Endodermal cell (in vitro differentiated cells): ENCODE measurements at places on chromosomes 3 and 15. TPM values are rescaled to one million over a fixed set of nuclear protein-coding genes. Genes with fewer than 3 reads are reported as not detected.
A peak's percentile ranks its signal among the peaks of the same experiment; 100 is the strongest.

- no peak for DNase-seq
- no peak overlapping the region for H3K27ac ChIP-seq
- no peak overlapping the region for H3K4me3 ChIP-seq
- no peaks in the 10 kb centered on the region for H3K27me3 ChIP-seq
Measured at GRCh38 chr3:112956351-112956750, 18.6 kb downstream of the CD200R1 start.

DNA sequence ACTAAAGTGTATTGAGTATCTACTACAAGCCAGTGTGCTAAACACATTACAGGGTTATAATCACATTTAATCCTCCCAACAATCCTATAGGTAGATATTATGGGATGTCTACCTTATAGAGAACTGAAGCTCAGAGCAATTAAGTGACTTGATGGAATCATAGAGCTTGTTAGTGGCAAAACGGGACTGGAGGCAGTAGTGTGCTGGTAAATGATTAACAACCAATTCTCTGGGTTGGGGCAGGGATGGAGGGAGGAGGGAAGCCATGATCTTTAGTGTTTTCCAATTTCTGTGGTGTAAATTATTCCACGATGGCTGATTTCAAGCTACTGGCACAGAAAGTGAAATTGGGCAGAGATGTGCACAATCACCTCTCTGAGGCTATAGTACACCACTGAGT is 18.5 kb upstream of the CSRNP1 start:
- H3K27me3 ChIP-seq = no peaks in the 10 kb centered on the region
- no peaks in the 10 kb centered on the region for H3K36me3 ChIP-seq
- no peaks in the 10 kb centered on the region for H3K4me1 ChIP-seq
- no peak overlapping the region for H3K27ac ChIP-seq

DNA sequence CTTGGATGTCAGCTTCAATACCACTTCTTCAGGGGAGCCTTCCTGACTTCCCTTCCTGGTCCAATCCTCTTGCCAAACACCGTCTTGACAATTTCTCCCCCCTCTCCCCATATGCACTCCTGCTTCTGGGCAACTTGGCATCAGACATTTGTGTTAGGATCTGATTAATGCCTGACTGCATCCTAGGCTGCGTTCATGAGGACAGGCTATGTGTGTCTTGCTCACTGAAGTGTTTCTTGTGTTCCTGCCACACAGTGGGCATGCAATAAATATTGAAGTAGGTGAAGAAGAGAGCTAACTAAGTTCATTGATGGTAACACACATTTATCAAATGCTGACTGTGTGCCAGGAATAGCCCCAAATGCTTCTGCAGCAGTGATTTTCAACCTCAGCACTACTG is 36.4 kb upstream of the WNT5A start:
- no peaks in the 10 kb centered on the region for H3K36me3 ChIP-seq
- H3K27me3 ChIP-seq = peaks cover 12% of the 10 kb centered on the region
- no peak overlapping the region for H3K4me3 ChIP-seq
- DNase-seq = no peak

GRCh38 chr3:73652896-73653295 is 28.2 kb upstream of the PDZRN3 start:
- H3K4me3 ChIP-seq = no peak overlapping the region
- no peaks in the 10 kb centered on the region for H3K27me3 ChIP-seq
- H3K27ac ChIP-seq = no peak overlapping the region
- no peaks in the 10 kb centered on the region for H3K36me3 ChIP-seq
- no peak for DNase-seq
- no peaks in the 10 kb centered on the region for H3K4me1 ChIP-seq

DNA sequence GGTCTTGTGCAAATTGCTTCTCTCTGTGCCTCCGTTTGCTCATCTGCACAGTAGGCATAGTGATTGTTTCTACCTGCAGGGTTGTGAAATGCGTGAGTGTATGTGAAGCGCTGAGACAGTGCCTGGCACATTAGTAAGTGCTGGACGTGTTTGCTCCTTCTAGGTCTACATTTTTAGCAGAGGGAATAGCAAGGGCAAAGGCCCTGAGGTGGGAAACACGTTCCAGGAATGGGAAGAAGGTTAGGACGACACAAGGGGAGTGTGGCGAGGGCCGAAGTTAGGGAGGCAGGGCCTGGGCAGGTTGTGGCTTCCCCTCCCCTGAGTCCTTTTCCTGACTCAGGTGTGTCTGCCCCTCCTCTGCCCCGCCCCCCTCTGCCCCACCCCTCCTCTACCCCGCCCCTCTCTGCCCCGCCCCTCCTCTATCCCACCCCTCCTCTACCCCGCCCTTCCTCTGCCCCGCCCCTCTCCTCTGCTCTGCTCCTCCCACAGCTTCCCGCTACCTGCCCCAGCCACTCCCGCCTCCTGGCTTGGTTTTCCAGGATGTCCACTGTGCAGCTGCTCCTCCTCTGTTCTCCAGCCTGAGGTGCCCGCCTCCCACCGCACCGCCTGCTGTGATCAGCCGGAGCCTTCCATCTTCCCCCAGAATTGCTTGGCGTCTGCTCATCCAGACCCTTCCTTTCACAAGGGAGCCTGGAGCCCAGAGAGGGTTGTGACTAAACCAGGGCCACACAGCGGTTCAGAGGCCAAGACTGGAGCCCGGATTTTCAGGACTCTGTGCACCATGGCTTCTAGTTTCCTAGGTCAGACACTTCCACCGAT is 31.1 kb upstream of the SMAD6 start:
- no peaks in the 10 kb centered on the region for H3K27me3 ChIP-seq
- no peak overlapping the region for H3K27ac ChIP-seq
- peaks cover 9% of the 10 kb centered on the region for H3K4me1 ChIP-seq
- no peak overlapping the region for H3K4me3 ChIP-seq

GRCh38 chr3:105806359-105806758 is 62.5 kb downstream of the CBLB start:
- peaks cover 4% of the 10 kb centered on the region for H3K4me1 ChIP-seq
- no peaks in the 10 kb centered on the region for H3K36me3 ChIP-seq
- H3K4me3 ChIP-seq = no peak overlapping the region
- H3K27me3 ChIP-seq = no peaks in the 10 kb centered on the region
- no peak for DNase-seq

- peak overlapping the region; percentile 48 for H3K4me3 ChIP-seq
- no peaks in the 10 kb centered on the region for H3K27me3 ChIP-seq
- peaks cover 16% of the 10 kb centered on the region for H3K4me1 ChIP-seq
- no peak for DNase-seq
Measured at GRCh38 chr15:58331560-58331912, 100.3 kb upstream of the LIPC start.

DNA sequence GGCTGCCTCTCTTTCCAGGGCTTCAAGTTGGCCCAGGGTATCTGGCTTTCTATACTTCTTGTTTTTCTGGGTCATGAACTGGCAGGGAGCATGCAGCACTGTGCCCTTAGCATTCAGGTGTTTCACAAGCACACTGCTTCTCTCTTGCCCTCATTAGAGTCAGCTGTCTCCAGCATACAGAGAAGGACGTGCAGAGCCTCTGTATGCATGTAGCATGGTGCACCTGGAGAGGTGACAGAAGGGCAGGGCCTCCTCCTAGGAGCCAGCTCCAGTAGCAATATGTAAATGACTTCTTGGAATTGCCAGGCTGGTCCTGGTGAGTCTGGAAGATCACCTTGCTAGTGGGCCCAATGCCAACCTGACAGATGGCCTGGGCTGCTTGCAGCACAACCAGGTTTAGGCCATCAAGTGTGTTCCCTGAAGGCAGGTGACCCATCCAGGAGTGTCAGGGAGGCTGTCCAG is 44.8 kb upstream of the ATP2C1 start:
- no peaks in the 10 kb centered on the region for H3K27me3 ChIP-seq
- H3K27ac ChIP-seq = no peak overlapping the region
- H3K36me3 ChIP-seq = no peaks in the 10 kb centered on the region

DNA sequence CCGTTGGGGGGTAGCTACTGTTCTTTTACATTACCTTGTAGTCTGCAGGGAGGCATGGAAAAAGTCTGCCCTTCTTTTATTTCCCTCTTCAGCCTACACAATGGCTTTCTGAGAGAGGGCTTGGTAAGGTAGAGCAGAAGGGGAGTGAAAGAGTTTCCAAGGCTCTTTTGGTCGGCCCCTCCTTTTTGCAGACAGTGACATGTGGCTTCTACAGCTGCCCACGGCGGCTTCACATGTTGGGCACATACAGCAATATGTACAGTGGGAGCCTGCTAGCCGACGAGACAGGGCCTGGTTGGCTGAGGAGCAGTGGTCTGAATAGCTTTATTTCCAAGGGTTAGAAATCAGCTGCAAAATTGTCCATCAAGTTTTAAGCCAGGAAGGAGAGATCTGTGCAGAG is 4.0 kb downstream of the INAFM2 start:
- H3K36me3 ChIP-seq = no peaks in the 10 kb centered on the region
- H3K27me3 ChIP-seq = peaks cover 41% of the 10 kb centered on the region
- H3K27ac ChIP-seq = peak overlapping the region; percentile 61
- H3K4me1 ChIP-seq = no peaks in the 10 kb centered on the region

- H3K27ac ChIP-seq = peak overlapping the region; percentile 65
- H3K27me3 ChIP-seq = no peaks in the 10 kb centered on the region
- peaks cover 8% of the 10 kb centered on the region for H3K4me1 ChIP-seq
Measured at GRCh38 chr3:73143401-73143800, 81.9 kb downstream of the EBLN2 start.

GRCh38 chr3:97871801-97872524 is 50.2 kb downstream of the CRYBG3 start:
- no peaks in the 10 kb centered on the region for H3K4me1 ChIP-seq
- no peaks in the 10 kb centered on the region for H3K27me3 ChIP-seq
- DNase-seq = no peak
- H3K36me3 ChIP-seq = no peaks in the 10 kb centered on the region

- H3K36me3 ChIP-seq = no peaks in the 10 kb centered on the region
- H3K4me1 ChIP-seq = no peaks in the 10 kb centered on the region
- no peak overlapping the region for H3K27ac ChIP-seq
- H3K27me3 ChIP-seq = no peaks in the 10 kb centered on the region
- no peak overlapping the region for H3K4me3 ChIP-seq
Measured at GRCh38 chr3:175411405-175411804, 552.3 kb downstream of the NAALADL2 start.

GRCh38 chr15:87816016-87816415 is 440.5 kb downstream of the NTRK3 start:
- no peak overlapping the region for H3K4me3 ChIP-seq
- H3K27ac ChIP-seq = no peak overlapping the region
- no peaks in the 10 kb centered on the region for H3K4me1 ChIP-seq
- H3K27me3 ChIP-seq = peaks cover 66% of the 10 kb centered on the region

DNA sequence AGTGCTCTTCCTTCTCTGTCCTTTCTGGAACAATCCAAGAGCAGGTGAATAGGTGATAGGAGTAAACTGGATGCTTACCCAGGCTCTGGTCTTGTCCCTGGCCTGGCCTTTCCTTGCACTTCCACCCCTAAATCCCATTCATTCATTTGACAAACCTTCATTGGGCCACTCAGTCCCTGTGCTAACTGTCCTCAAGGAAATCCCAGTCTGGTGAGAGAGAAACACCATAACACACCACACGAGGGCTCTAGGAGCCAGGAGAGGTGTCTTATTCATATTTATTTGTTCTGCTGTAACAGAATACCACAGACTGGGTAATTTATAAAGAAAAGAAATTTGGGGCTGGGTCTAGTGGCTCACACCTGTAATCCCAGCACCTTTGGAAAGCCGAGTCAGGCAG is 22.8 kb downstream of the EFCC1 start:
- no peak overlapping the region for H3K27ac ChIP-seq
- H3K27me3 ChIP-seq = peaks cover 24% of the 10 kb centered on the region
- H3K4me3 ChIP-seq = no peak overlapping the region
- peak; percentile 30 for DNase-seq

GRCh38 chr3:178568155-178568731 is 32.0 kb downstream of the KCNMB2 start:
- H3K27me3 ChIP-seq = no peaks in the 10 kb centered on the region
- H3K4me3 ChIP-seq = no peak overlapping the region
- no peaks in the 10 kb centered on the region for H3K36me3 ChIP-seq
- no peak overlapping the region for H3K27ac ChIP-seq

DNA sequence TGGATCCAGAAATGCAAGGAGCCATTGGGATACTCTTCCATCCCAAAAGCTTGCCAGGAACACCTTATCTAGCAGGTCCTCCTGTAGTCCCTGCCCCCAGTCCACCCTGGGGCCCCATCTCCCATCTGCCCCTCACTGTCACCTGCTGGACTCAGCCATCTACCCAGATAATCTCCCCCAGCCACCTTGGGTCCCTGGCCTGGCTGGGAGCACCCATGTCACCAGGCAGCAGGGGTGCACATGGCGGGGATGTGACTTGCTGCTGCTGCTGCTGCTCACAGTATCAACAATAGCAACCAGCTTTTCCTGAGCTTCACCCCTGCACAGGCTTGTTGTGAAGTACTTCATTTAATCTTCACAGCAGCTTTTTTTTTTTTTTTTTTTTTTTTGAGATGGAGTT is 12.6 kb downstream of the PTH1R start:
- H3K4me1 ChIP-seq = peaks cover 5% of the 10 kb centered on the region
- H3K4me3 ChIP-seq = no peak overlapping the region
- H3K36me3 ChIP-seq = no peaks in the 10 kb centered on the region
- H3K27ac ChIP-seq = no peak overlapping the region

- H3K27ac ChIP-seq = no peak overlapping the region
- no peak for DNase-seq
- H3K36me3 ChIP-seq = no peaks in the 10 kb centered on the region
- no peaks in the 10 kb centered on the region for H3K4me1 ChIP-seq
- H3K27me3 ChIP-seq = no peaks in the 10 kb centered on the region
Measured at GRCh38 chr3:7615043-7615442, 754.1 kb downstream of the GRM7 start.

DNA sequence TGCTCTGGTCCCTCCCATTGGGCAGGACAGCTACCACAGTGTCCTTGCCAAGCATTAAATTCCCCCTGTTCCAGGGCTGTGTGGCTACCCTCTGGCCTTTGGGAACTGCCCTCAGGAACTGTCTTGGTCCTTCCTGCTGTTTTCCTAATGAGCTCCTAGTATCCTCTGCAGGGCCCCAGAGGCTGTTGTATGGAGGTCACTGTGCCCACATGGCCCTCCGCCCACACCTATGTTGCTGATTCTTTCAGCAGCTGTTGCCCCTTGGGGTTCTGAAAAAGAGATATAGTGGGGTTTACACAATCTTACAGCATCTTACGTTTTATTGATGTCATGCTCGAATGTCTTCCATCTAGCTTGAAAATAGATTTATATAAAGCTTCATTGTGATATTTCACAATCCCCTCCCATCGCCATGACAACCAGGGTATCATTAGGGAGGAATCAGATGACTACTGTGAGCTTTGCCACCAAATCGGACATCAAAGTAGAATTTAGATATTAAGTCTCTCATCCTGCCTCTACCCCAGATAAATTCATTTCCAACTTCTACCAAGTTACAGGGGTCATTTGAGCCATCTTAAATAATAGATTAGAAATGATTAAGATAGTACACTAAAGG is 97.1 kb upstream of the NR2E3 start:
- no peaks in the 10 kb centered on the region for H3K36me3 ChIP-seq
- H3K27ac ChIP-seq = no peak overlapping the region
- H3K4me1 ChIP-seq = no peaks in the 10 kb centered on the region
- no peak overlapping the region for H3K4me3 ChIP-seq

- no peak overlapping the region for H3K4me3 ChIP-seq
- H3K4me1 ChIP-seq = peaks cover 8% of the 10 kb centered on the region
- H3K27ac ChIP-seq = no peak overlapping the region
- H3K27me3 ChIP-seq = no peaks in the 10 kb centered on the region
- H3K36me3 ChIP-seq = no peaks in the 10 kb centered on the region
Measured at GRCh38 chr3:46874430-46874829, 3.1 kb upstream of the PTH1R start.

CFAP91 gene
- 4.1 to 10.5 TPM (median 9.8 TPM) in 3 replicates for total RNA-seq

SNAP23 gene
- 62.0 and 68.8 TPM in 2 replicates for total RNA-seq

GLDN gene
- total RNA-seq = 0.45 and 0.62 TPM in 2 replicates

MINDY4B gene
- not detected in 3 replicates for total RNA-seq

GABRR3 gene
- total RNA-seq = not detected in 2 replicates

TPRG1 gene
- total RNA-seq = 0.66 and 1.3 TPM in 2 replicates

SPATA12 gene
- 0.18 TPM in 1 of 2 replicates, not detected in the other for total RNA-seq

HIGD1A gene
- total RNA-seq = 116 to 124 TPM (median 118 TPM) in 3 replicates

COL6A5 gene
- 0.02 TPM in 1 of 2 replicates, not detected in the other for total RNA-seq

EXD1 gene
- not detected in 3 replicates for total RNA-seq

GP5 gene
- total RNA-seq = 0.09 TPM in 1 of 2 replicates, not detected in the other

FAM81A gene
- total RNA-seq = 0.35 to 1.1 TPM in 2 of 3 replicates, not detected in the other

SI gene
- total RNA-seq = not detected in 3 replicates

FBXW12 gene
- total RNA-seq = 0.13 TPM in 1 of 2 replicates, not detected in the other

TTC23 gene
- total RNA-seq = 20.3 to 28.3 TPM (median 26.3 TPM) in 3 replicates
